ENCODE measurements at places on chromosomes 1 and 21. TPM values are rescaled to one million over a fixed set of nuclear protein-coding genes. Genes with fewer than 3 reads are reported as not detected.

GRCh38 chr1:32240140-32240951, 6.7 kb upstream of the FAM167B start:
- peak; percentile 30 for DNase-seq

DNA sequence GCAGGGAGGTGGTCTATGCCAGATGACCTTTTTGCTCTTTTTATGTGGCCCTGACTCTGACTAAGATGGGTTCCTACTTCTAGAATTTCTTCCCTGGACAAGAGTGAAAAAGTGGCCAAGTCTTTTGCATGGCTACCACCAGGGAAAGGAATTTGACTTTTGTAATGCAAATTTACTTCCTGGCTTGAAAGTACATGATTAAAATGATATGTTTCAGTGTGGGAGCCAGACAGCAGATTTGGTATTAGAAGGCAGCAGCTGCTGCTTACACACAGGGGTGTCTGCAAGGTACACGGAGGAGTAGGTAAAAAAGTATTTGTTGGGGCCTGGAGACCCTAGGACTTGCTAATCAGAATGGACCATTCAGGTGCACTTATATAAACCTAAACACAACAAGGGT, 78.4 kb downstream of the KCND3 start:
- no peak for DNase-seq

DNA sequence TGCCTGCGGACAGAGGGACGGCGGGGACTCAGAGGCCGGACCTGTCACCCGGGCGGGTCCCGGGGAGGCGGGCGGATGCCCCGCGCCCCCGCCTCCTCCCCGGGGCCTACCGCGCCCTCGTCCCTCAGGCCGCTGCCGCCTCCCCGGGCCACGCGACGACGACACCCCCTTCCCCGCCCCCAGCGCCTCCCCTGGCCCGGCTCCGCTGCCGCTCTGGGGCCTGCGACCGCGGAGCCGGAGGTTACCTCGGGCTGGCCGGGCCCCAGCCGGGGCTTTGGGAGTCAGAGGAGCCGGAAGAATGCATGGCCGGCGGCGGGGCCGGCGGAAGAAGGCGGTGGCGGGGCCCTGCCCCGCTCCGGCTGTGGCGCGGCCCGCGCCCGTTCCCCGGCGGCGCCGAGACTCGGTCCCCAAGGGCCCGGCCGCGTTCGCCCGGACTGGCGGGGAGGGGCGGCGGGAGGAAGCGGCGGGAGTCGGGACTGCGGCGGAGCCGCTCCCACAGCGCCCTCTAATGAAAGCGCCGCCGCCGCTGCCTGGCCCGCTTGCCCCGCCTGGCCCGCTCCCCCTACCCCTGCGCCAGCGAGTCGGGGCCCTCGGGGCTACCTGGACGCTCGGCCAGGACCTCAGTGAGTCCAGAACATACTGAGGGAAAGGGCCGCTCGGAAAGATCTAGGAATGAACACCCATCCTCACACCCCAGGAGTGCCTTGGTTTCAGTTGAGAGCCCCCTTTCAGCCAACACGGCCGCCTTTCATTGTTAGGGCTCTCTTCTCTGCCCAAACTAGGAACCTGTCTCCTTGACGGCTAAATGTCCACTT, at the start of gene LPGAT1:
Gene LPGAT1, minus strand, starts transcription at position 436 of the 815 bp plus-strand sequence. CDS start 1,467 bp downstream, outside the sequence.
- DNase-seq = peak; percentile 53

MYOC gene
- not detected for total RNA-seq

RNF223 gene
- total RNA-seq = 0.17 TPM

Measured in mammary epithelial cell (primary cell).